Activated CD8-positive, alpha-beta memory T cell treated with anti-CD3 and anti-CD28 coated beads for 1 hour (primary cell): ENCODE measurements at places on chromosomes 11 and 22.

GRCh38 chr11:64743591-64744543, at the start of gene RASGRP2:
RASGRP2 (minus strand) TSS chr11:64744142; CDS start chr11:64742866, 1,276 bp downstream.
- peak; percentile 83 for DNase-seq

- DNase-seq = no peak
Measured at GRCh38 chr11:85718126-85718943, 32.3 kb upstream of the CCDC89 start.

DNA sequence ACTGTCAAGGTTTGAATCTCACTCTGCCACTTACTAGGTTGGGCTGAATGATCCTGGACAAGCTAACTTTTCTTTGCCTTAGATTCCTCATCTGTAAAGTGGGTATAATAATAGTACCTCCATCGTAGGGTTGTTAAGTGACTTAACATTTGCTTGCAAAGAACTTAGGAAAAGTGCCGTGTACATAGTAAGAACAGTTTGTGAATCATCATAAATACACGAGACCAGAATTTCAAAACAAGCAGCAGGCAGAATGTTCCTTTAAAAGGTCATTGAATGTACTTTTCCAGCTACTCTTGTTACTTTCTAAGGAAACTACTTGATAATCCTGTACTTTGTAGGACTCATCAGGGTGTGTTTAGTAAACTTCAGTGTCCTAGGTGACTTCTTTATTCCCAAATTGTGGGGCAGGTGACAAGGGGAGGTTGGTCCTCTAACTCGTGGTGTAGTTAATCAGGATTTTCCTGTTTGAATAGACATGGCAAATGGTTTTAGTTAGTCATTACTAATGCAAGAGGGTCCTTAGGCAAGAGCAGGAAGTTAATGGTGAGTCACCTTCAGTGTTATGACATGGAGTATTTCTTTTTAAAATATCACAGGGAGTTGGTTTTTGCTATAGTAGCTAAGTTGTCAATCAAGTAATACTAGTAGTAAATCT, 67.9 kb downstream of the YAP1 start:
- no peak for DNase-seq

GRCh38 chr11:1899686-1900085, 8.0 kb upstream of the PRR33 start:
- DNase-seq = no peak

DNA sequence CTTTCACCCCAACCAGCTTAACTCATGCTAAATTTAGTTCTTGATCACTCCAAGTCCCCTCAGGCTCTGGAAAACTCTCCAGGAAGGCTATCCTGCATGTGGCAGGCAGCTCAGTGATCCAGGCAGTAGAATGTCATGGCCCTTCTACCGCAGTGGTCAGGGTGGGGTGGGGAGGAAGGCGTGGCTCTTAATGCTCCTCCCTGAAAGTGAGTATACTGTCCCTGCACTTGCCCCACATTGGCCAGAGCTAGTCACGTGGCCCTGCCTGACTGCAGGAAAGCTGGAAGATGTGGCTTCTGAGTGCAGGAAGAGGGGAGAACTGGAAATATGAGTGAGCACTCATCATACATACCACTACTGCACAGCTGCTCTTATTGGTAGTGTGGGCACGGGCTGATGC, 102.1 kb downstream of the GRAMD1B start:
- DNase-seq = no peak

- DNase-seq = no peak
Measured at GRCh38 chr11:57800444-57801182, 39.0 kb downstream of the CTNND1 start.

DNA sequence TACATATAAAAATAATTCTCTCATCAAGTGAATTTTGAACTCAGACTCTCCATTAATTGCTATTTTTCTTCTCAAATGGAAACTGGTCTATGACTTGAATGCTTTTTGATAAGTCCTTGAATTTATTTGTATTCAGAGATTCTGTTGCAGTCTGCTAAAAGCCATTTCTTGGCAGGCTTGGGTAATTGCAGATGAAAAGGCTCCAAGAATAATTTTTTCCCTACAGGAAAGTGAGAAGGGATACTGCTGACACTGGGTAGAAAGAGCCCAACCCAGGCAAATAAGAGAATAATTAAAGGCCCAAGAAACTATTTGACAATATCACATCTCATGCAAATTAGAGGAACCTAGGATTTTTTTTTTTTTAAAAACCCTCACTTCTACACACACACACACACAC, 246.5 kb upstream of the DDI1 start:
- DNase-seq = no peak

DNA sequence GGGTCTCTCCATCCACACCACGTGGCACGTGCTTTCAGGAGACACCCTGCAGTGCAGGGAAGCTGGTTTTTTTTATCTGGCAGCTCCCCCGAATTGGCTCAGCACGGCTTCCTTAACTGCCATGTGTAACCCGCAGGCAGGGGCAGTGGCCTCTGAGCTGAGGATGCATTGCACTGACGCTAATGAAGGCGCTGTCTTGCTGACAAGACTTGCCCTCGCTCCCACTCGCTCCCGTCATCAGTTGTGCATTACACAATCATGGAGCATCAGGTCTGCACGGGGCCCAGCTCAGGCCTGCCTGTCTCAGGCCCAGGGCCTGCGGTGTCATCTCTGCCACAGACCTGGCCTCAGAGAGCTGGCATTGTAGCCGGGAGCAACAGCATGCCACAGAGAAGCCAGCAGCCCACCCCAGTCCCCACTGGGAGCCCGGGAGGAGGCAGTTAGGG, 95.9 kb downstream of the ARHGAP8 start:
- DNase-seq = no peak

GRCh38 chr22:29233277-29233877, 27.7 kb downstream of the EMID1 start:
- no peak for DNase-seq

- no peak for DNase-seq
Measured at GRCh38 chr11:110032957-110033570, 60.1 kb upstream of the ZC3H12C start.

DNA sequence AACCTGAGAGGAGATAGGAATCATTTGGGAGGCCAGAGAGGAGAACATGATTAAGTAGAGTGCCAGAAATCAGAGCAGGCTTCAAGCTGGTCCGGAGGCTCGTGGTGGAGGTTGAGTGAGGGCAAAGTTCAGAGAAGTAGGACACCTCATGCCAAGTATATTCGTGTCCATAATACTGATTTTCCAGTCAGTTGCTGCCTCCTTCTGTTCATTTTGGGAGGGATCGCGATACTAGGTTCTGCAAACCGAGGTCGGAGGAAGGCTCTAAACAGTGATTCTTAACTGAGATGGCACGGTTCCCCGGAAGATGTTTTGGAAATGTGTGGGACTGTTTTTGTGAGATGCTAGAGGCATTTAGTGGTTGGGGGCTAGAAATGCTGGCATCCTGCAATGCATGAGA, 13.6 kb upstream of the CD3E start:
- no peak for DNase-seq
